ENCODE measurements at places on chromosomes 13 and 19.

DNA sequence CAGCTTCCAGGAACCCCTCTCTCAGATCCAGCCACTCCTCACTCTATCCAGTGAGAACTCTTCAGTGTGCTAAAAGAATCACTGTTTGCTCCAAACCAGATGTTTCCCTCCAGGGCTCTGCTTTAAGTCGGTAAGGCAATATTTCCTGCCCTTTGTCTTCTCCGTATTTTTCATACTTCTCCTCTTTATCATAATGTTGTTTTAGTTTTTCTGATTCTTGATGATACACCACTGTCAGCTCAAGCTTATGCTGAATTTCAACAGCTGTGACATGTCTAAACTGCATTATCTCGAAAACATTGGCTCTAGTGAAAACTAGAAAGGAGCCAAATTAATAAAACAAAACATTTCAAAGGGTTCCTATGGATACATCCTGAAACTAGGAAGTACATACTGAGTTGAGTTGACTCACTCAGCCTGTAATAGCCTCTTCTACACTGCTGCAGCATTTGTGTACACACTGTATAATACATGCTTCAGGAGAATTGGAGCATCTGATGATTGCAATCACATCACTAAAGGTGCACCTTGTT lies 39.8 kb downstream of the GPR180 start:
- DNase-seq: no peak

- peak; percentile 75 for DNase-seq
These were observed at the start of gene EMP3 for GRCh38 chr19:48325265-48325910. TSS of gene EMP3 (plus strand) at chr19:48325552. CDS start at chr19:48326845, 1,293 bp downstream.

DNA sequence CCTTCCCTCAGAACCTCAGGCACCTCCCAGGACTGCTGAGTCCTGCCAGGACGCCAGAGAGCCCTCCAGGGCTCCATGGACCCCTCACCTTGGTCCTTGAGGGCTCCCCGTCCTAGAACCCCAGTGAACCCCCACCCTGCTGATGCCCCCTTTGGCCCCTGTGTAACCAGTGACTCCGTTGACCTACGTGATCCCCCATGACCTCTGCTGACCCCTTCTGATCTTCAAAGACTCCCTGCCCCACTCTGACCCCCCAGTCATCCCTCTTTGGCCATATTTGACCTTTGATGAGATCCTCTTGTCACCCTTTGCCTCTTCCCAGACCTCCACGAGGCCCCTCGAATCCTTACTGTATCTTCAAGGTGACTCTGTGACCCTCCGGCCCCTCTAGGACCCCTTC lies 91.3 kb downstream of the MAP4K1 start:
- DNase-seq: no peak

- DNase-seq: no peak
These were observed 162.5 kb downstream of the OLFM4 start for GRCh38 chr13:53191091-53191490.

DNA sequence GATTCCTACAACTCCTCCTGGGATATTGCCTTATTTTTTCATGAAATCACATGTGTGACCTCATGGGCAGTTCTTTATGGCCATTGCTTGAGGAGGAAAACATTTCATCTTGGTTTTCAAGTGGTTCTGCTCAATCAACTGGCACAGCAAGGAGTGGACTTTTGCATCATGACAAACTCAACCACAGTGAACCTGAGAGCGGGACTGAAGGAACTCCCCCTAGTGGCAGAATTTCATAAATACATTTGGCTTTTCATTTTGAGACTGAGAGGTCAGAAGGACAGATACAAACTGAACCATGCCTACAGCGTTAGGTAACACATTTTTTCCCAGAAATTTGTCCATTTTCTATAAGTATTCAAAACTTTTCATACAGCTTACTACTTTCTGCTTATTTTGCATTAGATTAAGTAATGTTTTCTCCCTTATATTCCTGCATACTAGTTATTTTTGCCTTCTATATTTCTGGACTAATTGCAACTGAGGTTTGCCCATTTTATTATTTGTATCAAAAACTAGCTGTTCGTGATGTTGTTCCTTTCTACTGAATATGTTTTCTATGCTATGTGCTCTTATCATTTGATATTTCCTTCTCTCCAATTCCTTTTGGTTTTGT lies 13.4 kb upstream of the SIGLEC12 start:
- DNase-seq: peak; percentile 66

- no peak for DNase-seq
These were observed 594 bp downstream of the ZNF559 start for GRCh38 chr19:9324584-9324962.

- no peak for DNase-seq
These were observed 4.3 kb downstream of the NLRP5 start for GRCh38 chr19:55990831-55991230.

DNA sequence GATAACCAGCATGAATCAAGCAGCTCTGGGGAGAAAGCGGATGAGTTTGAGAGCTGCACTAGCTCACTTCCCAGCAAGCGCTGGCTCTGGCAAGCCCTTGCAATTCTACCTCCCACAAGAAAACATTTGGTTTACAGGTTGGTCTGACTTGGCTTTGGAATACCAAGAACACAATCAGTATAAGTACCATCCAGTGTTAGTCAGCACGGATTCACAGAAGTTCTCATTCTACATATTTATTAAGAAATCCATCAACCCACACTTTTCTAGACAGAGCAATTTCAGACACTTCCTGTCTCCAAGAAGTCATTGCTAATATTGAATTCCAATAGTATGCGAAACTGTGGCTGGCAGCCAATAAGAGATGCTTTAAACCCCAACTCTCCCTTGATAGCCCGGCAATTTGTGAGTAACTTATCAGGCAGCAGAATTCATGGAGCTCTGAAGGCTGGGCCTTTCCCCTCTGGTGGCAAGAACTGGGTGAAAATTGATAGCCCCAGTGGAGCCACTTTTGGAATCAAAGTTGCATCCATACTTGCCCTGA lies 59.4 kb upstream of the WASF3 start:
- peak; percentile 3 for DNase-seq

GRCh38 chr13:41756198-41756880 lies 204.6 kb downstream of the VWA8 start:
- no peak for DNase-seq

Data from kidney glomerular epithelial cell (primary cell).